ENCODE measurements at places on chromosomes 11 and 22. TPM values are rescaled to one million over a fixed set of nuclear protein-coding genes. Genes with fewer than 3 reads are reported as not detected.

GRCh38 chr22:25064894-25065560 is 112.5 kb downstream of the KIAA1671 start:
- peak; percentile 62 for DNase-seq

DNA sequence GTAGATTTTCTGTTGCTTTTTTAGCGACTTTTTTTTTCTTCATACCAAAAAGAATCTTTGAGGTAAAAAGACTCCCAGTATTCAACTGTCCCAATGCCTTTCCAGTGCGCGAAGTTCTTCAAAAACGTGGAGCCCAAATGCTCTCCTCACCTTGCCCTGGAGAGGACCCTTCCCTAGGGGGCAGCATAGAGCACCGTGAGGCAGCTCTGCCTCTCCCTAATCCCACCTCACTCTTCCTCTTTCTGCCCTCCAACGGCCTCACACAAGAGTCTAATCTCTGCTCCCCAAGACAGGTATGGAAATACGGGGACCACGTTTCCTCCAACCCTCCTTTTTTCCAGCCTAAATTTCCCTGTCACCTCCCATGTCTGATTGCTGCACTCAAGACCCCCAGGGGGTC is 117.5 kb upstream of the ALX4 start:
- no peak for DNase-seq

- no peak for DNase-seq
Observed at GRCh38 chr22:33842006-33842354, 78.3 kb downstream of the LARGE1 start.

DNA sequence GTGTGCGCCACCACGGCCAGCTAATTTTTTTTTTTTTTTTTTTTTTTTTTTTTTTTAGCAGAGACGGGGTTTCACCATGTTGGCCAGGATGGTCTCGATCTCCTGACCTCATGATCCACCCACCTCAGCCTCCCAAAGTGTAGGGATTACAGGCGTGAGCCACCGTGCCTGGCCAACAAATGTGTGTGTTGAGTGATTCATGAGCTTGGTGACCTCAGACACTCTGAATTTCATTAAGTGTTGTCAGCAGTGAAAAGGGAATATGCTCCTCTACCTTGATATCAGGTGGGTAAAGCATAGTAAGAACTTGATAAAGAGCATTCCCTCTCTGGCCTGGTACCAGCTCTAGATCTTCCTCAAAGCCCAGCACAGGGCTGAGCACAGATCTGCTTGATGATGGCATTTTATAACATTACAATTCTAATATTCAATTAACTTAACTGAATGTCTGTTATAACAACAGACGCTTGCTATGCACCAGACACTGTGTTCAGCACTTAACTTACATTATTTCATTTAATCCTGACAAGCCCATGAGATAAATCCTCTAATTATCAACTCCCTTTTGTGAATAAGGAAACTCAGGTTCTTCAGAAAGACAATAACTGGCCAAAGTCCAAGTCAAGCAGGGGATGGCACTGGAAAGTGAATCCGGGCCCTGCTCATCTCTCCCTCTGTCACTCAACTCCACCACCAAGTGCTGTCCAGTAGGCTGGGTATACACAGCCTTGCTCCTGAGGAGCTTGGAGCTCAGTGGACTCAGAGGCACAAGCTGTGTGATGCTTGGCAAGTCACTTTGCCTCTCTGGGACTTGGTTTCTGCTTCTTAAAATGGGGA is 13.0 kb downstream of the TBC1D10A start:
- no peak for DNase-seq

DNA sequence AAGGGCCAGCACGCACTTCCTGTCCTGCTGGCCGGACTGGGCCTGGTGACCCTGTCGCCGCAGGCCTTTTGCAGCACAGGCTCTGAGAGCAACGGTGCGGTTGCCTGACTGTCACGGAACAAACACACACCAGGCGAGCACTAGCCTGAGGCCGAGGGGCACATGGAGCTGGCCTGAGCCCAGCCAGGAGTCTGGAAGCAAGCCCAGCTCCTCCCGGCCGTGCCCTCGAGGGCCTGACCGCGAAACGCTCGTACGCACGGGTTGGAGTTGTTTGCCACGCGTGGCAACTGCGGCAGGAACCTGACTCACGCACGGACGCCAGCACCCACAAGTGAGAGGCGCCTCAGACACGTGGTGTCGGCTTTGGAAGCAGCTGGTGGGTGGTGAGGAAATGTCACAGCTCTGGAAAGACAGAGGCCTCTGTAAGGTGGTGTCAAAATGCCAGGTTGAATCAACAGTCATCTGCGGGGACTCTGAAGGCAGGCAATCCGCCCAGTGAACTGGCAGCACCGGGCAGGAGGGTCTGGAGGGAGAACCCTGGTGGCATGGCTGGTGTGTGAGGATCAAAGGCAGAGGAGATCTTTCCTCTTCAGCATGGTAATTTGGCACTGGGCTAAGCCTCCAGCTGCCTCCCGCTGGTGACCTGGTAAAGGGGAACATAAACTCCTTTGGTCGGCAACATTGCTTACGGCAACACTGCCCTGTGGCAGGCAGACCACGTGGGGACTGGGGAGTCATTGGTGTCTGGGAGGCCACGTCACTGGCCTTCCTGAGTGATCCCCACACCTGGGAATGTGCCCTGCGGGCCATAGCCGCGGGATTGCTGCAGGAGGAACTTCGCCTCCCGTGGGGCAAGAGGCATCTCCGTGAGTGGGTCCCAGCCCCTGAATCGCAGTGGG is 15.3 kb upstream of the IL17REL start:
- DNase-seq, result peak; percentile 98

DNA sequence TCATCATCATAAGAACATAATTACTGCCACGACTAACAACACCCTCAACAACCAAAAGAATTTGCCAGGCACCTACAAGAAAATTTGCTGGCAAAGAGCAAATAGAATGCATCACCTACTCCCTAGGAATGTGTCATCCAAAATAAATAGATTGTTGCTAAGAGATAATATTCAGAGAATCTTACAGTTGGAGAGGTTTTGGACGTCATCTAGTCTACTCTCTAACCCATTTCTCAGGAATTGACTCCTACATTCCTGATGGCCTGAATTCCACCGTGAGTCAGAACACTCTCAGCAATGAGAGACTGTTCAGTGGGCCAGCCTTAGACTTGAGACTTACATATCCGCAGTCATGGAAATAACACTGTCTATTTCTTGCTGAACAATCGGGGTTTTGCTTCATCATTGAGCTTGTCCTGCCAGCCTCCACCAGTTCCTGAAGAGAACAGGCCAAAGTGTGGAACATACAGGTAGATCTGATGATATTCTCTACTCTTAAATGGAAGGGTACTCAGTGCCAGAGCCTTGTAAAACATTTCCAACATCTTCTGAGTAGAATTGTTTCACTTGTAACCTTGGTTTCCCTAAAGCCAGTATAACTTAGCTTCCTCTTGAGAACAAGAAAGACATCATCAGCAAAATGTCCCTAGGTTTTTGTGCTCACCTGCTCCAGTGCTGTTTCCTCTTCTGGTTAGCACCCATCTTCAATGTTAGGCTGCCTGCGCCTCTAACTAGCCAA is 8.3 kb downstream of the KIRREL3 start:
- peak; percentile 90 for DNase-seq

- DNase-seq, result no peak
Observed at GRCh38 chr11:19323502-19323901, 82.8 kb upstream of the E2F8 start.

DNA sequence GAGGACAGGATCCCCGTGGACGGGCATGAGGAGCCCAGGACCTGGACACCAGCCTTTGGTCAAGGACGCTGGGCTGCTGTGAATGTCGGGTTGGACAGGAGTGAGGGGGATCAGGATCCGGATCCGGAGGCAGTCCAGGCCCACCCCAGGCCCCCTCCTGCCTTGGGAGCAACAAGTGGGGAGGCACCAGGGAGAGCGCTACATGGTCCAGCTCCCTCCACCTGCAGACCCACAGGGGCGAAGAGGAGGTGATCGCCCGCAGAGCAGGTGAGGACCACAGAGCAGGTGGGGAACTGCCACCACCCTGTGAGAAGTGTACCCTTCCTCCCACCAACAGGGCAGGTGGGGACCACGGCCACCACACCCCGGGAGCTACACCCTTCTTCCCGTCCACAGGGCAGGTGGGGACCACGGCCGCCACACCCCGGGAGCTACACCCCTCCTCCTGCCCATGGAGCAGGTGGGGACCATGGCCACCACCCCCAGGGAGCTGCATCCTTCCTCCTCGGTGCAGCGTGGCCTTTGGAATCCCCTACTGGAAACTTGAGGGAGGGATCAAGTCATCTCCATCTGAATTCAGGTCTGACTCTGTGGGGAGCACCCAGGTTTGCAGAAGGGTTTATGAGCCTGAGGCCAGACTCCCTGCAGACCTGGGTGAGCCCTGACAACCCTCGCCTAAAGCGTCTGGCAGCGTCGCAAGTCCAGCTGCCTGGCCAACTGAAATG is 141.0 kb downstream of the BRD1 start:
- no peak for DNase-seq

DNA sequence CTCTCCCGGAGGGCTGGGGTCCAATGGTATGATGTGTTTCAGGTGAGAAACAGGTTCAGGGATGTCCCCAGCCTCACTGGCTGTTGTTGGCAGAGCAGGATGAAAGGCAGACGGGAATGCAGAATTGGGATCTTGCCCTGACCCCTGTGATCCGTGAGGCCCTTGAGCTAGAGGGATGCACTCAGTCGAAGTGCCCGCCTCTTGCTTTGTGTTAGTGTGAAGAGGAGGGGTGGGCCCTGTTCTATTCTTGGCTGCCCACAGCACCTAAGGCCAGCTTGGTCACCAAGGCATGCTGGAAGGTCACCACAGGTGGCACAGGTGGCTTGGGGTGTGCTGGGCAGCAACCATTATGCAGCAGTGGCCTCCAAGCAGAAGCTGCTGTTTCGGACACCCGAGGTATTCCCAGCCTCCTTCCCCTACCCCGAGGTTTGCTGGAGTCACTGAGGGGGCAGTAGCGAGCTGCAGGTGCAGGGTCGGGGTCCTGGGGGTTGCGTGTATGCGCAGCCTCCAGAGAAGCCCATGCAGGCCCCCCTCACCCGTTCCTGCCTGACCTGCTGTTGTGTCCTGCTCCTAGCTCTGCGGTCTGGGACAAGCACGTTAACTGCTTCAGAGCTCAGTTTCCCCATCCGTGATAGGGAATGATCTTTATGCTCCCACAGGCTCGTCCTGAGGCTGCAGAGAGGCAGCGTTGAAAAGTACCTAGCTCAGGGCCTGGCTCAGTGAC is 13.0 kb downstream of the LRP5 start:
- no peak for DNase-seq

DNA sequence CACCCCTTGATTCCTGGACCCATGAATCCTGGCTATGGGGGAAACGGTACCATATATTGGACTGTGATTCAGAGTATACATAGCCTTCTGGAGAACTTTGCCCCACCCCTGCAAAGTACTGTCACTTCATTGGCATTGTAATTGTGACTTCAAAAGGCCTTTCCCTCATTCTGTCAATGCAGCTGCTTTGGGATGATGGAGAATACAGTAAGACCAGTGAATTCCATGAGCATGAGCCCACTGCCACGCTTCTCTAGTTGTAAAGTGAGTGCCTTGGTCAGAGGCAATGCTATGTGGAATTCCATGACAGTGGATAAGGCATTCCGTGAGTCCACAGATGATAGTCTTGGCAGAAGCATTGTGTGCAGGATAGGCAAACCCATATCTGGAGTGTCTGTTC is 25.7 kb upstream of the MSANTD2 start:
- DNase-seq, result no peak

DNA sequence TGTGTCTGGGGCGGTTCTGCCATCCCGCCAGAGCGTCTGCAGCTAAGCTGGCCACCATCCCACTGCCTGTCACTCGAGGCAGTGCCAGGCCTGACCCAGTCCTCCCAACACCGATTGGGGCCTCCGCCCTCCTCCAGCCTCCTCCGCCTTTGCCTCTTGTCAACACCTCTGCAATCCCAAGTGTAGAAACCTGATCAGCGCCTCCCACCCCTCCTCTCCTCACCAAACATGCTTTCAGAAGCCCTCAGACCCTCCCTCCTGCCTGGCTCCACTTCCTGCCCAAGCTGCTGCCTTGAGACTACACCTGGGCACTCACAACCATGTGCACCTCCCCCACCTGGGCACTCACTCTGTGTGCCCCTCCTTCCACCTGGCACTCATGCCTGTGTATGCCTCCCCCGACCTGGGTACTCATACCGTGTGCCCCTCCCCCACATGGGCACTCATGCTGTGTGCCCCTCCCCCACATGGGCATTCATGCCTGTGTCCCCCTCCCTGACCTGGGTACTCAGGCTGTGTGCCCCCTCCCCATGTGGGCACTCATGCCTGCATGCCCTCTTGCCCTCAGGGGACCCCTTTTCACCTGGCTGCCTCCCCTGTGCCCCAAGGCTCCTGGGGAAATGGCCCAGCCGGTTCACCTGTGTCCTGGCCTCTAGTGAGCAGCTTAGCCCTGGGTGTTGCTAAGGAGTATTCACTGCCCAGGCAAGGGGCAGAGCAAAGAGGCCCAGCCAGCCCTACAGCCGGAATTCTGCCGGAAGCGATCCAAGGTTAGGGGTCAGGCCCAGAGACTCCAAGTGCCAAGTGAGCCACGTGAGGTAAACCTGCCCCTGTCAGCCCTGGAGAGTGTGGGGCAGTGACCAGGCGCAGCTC is 5.5 kb upstream of the IFITM10 start:
- no peak for DNase-seq

- peak; percentile 87 for DNase-seq
Observed at GRCh38 chr11:122146475-122146874, 30.5 kb upstream of the BLID start.

The HIRA gene
- 11.1 TPM for total RNA-seq

The C22orf42 gene
- not detected for total RNA-seq

The OR5B17 gene
- not detected for total RNA-seq

The INSC gene
- 0.20 TPM for total RNA-seq

The PPP6R3 gene
- total RNA-seq, result 113 TPM

The SYT12 gene
- total RNA-seq, result under 0.01 TPM

The TMEM86A gene
- 0.49 TPM for total RNA-seq

The TMEM121B gene
- not detected for total RNA-seq

The OR10D3 gene
- total RNA-seq, result not detected

Data from RPMI7951 (cell line).